ENCODE measurements at places on chromosomes 4 and X. TPM values are rescaled to one million over a fixed set of nuclear protein-coding genes. Genes with fewer than 3 reads are reported as not detected.

SMPX gene
- not detected for polyA plus RNA-seq

MEPE gene
- not detected for polyA plus RNA-seq

GRCh38 chrX:133838761-133839676 lies 146.4 kb downstream of the GPC3 start:
- DNase-seq: peak; percentile 50

- no peak for DNase-seq
Observed at GRCh38 chr4:123304151-123304964, 92.2 kb upstream of the SPRY1 start.

GRCh38 chr4:92387459-92388069 lies 83.8 kb downstream of the GRID2 start:
- peak; percentile 17 for DNase-seq

DNA sequence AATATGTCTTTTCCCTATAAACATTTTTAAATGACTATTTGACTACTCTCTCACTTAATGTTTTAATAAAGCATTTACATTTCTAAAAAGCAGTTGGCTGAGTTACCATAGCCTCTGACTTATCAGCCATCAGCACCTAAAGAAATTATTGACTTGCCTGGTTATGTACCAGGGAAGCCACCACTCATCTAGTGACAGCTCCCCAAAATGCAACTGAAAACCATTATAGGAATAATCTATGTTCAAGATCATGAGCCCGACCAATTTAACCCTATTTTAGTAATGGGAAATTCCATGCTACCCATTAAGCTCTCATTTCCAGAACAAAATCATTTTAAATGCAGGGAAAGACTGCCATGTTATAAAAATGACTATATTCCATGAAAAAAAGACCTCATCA lies 34.4 kb downstream of the HDX start:
- DNase-seq: peak; percentile 7

All from SK-N-SH (cell line).